ENCODE measurements at places on chromosomes 4 and X.

GRCh38 chr4:174314770-174315169 lies 31.1 kb downstream of the CEP44 start:
- DNase-seq: no peak

DNA sequence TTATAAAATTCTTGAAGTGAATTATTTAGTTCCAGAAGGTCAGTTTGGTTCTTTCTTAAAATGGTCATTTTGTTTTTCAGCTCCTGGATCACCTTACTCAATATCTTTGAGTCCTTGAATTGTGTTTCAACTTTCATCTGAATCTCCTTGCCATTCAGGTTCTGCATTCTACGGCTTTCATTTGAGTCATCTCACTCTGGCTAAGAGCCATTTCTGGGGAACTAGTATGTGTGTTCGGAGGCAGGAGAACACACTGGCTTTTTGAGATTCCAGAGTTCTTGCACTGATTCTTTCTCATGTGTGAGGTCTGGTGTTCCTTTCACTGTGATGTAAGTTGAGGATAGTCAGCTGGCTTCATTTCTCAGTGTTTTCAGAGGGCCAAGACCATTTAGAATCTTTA lies 708.4 kb upstream of the FRG1 start:
- DNase-seq: no peak

DNA sequence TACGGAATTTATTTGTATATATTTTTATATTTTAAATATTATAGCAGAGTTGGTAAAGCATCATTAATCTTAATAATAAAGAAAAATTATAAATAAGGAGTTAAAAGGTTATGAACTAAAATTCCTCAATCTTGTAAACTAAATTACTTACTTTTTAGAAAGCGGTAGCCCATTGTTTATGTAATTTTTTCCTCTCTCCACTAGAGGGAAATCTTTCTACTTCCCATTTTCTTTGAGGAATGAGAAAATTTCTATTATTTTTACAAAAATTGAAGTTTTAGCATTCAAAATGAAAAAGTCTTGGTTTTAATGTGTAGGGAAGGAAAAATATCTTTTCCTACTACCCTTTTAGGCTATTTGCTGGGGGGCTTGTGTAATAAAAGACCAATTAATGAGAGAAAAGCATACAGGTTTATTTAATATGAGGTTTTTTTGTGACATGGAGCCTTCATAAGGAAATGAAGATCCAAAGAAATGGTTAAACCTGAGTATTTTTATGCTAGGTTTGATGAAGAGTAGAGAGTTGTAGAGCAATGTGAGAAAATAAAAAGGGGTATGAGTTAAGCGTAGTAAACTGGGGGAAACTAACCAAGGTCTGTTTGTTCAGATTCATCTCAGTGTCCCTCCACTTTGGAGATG lies 68.7 kb upstream of the ADAD1 start:
- DNase-seq: no peak

GRCh38 chr4:71186566-71187403 lies 152.0 kb upstream of the SLC4A4 start:
- DNase-seq: peak; percentile 48

DNA sequence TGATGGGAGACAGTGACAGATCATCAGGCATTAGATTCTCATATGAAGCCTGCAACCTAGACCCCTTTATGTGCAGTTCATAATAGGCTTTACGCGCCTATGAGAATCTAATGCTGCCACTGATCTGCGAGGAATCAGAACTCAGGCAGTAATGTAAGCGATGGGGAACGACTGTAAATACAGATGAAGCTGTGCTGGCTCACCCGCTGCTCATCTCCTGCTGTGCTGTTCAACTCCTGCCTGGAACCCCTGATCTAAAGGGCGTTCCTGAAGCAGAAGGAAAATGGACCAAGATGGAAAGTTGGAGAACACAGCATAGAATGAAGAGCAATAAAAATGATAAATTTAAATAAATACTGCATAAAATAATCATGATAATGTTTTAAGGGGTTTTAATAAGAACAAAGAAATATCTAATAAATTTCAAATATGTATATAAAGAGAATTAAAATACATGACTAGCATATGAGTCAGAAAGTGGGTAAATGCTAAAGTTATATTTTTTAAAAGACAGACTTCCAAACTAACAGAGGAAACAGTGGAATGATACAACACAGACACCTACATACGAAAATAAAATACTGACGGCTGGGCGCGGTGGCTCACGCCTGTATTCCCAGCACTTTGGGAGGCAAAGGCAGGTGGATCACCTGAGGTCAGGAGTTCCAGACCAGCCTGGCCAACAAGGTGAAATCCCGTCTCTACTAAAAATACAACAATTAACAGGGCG lies 59.2 kb downstream of the RBM47 start:
- no peak for DNase-seq

All from large intestine (tissue), 12 donors.